Stimulated activated CD4-positive, alpha-beta T cell treated with anti-CD3 and anti-CD28 coated beads, Interleukin-4, amount 100 ng/mL, for 1 hour (primary cell): ENCODE measurements at places on chromosomes 12 and 14.

GRCh38 chr14:50758945-50759344 lies 72.0 kb downstream of the NIN start:
- DNase-seq = no peak

- DNase-seq = no peak
Measured at GRCh38 chr12:14540801-14541462, 26.8 kb downstream of the PLBD1 start.

DNA sequence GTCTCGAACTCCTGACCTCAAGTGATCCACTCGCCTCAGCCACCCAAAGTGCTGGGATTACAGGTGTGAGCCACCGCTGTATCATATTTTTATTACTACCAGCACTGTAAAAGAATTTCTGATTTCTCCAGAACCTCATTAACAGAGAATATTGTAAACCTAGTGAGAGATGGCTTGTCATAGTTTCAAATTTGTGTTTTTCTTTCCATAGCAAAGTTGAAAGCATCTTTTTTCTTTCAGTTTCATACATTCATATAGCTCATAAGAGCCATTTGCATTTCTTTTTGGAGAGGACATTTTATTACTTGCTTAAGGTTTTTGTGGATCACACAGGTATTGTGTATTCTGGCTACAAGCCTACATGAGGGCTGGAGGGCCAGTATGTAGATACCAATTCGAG lies 58.0 kb downstream of the MIS18BP1 start:
- DNase-seq = no peak

DNA sequence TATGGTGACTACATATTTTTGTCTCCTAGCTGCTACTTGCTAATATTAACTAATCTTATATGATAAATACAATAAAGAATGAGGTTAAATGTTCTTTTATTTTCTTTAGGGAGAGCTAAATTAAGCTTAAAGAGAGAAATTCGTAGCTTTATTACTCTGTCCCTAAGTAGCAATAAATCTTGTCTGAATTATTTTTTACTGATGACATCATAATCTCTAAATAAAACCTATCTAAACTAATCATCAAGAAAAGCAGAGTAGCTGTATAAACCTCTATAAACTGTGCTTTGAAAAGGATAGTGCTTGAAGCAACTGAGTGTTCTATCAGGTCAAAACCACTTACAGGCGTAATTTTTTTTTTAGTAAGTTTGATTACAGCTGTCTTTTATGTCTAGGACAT lies 42.5 kb downstream of the METTL25 start:
- no peak for DNase-seq

GRCh38 chr12:40158592-40159111 lies 52.8 kb upstream of the SLC2A13 start:
- no peak for DNase-seq

DNA sequence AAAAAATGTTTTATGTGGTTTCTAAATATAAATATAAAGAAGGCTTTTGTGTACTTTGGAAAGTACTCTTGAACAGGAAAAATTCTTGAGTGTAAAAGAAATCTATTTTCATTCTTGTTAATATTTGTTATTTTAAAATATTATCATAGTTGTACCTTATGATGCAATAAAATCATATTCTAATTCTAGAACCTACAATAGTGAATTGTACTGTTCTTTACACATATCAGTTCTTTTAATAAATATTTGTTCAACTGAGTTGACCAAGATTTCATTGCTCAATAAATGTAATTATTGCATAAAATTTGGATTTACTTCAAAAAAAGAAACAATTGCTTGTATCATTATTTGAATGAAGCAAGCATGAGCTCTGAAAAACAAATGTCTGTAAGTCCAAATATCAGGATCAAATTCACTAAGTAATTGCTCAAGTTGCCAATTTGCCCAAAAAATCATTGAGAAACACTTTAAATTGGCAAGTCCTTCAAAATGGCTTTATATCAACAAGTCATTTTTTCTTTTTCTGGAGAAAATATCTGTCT lies 191.6 kb upstream of the SLC16A7 start:
- DNase-seq = no peak
